ENCODE measurements at places on chromosomes 3 and 15.

DNA sequence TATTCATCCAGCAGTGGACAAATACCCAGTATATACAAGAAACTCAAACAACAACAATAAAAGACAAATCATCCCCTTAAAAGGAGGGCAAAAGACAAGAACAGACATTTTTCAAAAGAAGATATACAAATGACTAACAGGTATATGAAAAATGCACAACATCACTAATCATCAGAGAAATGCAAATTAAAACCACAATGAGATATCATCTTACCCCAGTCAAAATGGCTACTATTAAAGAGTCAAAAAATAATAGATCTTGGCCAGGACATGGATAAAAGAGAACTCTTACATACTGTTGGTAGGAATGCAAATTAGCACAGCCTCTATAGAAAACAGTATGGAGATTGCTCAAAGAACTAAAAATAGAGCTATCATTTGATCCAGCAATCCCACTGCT is 16.9 kb downstream of the DHX36 start:
- DNase-seq, result no peak

DNA sequence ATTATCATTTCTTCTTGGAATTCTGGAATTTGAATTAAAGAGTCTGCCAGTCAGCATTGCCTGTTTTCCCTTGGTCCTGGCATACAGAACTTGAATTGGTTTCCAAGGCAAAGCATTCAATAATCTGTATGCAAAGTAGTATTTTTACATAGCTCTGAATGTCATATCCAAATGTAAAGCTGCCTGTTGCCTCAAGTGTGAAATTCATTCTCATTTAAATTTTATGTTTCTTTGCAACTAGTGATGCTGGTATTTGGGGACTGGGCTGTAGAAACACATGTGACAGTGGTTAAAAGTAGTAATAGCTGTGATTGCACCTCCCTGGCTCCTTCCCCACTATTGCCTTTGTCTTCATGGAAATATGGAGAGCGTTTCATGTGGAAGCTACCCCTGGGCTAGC is 743.9 kb upstream of the GOLIM4 start:
- no peak for DNase-seq

- no peak for DNase-seq
Measured at GRCh38 chr3:117666812-117667211, 957.2 kb downstream of the TUSC7 start.

DNA sequence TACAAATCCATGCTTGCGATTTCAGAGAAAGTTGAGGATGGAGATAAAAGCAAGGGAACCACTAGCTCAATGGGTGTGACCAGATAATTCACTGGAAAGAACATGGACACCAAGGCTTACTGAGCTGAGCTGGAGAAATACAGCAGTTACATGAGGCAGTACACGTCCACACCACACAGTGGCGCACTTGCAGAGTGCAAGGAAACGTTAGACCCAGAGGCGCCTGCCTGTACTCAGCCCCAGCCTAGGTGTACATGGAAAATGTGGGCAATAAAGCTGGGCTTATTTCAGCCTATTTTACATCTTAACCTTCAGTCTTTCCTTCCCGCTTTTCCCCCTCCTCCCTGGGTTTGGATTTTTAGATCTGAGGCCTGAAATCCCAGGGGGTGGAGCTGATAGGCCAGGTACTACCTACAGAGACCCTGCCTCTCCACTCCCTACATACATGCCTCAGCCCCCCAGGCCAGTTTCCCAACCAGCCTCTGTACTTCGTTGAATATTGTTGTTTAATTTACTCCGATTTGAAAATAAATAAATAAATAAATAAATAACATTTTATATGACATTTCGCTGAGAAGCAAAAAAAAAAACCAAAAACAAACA is 60.1 kb downstream of the PCOLCE2 start:
- peak; percentile 77 for DNase-seq

DNA sequence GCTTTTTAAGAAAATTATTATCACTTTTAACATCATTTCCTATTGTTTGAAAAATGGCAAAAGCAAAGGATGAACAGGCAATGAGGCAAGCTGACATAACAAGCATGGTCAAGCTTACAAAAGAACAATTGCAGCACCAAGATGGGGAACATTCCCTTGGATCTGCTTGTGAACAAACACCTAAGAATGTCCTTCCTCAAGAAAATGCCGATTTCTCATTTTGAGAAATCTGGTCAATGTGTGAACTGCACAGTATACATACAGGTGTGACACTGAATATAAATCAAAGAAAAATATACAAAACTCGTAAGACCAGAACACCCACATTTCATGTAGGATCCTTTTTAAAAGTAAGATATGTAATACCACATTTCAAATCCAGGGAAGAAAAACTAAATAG is 58.9 kb downstream of the LRRFIP2 start:
- DNase-seq, result no peak
